D341Med (cell line): ENCODE measurements at places on chromosomes 2 and 18.

GRCh38 chr18:13260197-13260934 lies 41.8 kb downstream of the LDLRAD4 start:
- DNase-seq = peak; percentile 50

- no peak for DNase-seq
Observed at GRCh38 chr2:9288233-9288632, 81.6 kb downstream of the ASAP2 start.

DNA sequence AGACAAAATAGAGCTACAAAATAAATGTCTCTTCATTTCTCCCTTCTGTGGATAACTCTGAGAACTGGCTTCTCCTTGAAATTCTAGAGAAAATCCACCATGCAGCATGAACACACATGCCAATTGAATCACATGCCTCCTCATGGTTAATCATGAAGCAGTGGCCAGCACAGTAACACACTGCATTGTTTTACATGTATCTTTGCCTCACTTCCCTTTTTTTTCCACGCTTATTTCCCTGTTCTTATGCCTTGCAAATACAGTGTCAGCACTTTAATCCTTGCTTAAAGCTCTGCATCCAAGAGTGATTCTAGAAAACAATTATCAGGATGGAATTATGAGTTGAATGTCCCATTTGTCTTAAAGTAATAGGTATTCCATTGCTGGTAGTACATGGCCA lies 50.3 kb upstream of the ZBTB7C start:
- DNase-seq = no peak

GRCh38 chr2:12538138-12538694 lies 178.5 kb upstream of the TRIB2 start:
- no peak for DNase-seq

GRCh38 chr2:215619022-215619958 lies 183.4 kb upstream of the FN1 start:
- DNase-seq = no peak

DNA sequence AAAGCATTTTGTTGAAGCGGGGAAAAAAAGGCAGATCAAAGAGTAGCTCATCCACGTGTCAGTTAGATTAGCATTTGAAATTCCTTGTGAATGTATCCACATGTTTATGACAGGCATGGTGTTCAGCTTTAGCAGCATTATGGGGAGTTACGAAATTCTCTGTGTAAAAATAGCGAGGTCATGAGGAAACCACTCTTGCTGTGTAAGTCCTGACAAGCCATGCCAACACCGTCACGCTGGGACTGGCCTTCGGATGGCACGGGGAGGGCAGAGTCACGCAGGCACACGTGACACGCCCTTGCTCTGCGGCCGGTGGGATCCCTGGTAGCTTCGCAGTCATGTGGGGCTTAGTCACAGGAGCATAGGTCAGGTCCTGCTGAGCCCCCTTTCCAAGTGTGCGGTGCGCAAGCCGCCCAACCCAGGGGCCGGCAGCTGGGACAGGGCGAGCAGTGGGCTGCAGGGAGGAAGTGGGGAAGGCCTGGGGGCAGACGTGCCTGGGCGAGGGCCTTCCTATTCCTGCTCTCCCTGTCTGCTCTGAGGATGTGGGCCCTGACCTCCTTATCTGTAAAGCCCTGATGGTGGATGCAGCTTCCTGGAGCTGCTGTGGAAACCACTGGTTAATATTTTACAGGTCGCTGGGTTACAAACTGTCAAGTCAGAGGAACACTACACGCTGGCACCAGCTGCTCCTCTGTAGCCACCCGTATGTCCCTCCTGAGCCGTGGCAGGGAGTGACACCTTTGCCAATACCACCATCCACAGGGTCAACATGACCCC lies 18.0 kb downstream of the MBP start:
- no peak for DNase-seq

- no peak for DNase-seq
Observed at GRCh38 chr18:5738526-5738925, 156.8 kb downstream of the TMEM200C start.

- no peak for DNase-seq
Observed at GRCh38 chr18:40250236-40250635, 1704.8 kb upstream of the PIK3C3 start.

- no peak for DNase-seq
Observed at GRCh38 chr18:62080172-62080900, 106.5 kb downstream of the PIGN start.

GRCh38 chr2:82412021-82412420 lies 2047.1 kb downstream of the SUCLG1 start:
- DNase-seq = no peak

GRCh38 chr2:238085899-238086298 lies 14.2 kb upstream of the ESPNL start:
- DNase-seq = no peak

- no peak for DNase-seq
Observed at GRCh38 chr2:133109772-133110171, 439.8 kb upstream of the LYPD1 start.

DNA sequence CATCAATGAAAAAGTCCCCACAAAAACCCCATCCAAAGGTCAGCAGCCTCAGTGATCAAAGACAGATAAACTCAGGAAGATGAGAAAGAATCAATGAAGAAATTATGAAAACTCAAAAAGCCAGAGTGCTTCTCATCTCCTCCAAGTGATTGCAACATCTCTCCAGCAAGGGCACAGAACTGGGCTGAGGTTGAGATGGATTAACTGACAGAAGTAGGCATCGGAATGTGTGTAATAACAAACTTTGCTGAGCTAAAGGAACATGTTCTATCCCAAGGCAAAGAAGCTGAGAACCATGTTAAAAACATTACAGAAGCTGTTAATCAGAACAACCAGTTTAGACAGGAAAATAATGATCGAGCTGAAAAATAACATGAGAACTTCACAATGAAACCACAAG lies 442.8 kb upstream of the SYT4 start:
- DNase-seq = no peak

DNA sequence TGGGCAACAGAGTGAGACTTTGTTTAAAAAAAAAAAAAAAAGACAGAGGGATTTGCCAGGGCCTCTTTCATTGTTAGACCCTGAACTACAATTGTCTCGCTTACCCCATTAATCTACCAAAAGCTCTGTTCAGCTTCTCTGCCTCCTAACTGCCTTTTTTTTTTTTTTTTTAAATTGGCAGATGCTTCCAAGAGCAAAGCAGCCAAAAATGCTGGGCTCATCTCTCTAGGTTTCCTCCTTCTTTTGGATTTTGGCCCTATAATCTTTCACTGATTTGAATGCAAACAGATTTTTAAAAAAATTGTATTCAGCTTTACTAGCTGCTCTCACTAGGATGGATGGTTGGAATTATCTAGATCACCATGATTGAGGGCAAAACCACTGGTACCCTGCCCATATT lies 33.2 kb upstream of the RAPGEF4 start:
- no peak for DNase-seq

GRCh38 chr2:233822781-233823730 lies 31.3 kb downstream of the HJURP start:
- DNase-seq = no peak

DNA sequence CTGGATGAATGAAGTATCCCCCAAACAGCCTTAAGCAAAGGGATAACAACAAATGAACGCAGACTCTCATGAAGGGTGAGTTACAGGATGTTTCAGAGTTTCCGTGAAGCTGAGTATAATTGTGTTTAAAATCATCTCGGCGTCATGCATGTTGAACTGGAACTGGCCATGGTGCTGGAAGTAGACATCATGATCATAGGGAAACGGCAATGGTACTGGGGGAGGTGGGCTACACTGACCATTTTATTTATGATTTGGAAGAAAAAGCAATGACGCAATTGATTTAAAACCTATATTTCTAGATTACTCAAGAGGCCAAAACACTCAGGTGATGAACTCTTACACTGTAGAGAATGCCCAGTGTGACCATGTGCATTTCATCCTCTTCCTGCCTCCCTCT lies 387.9 kb upstream of the MYT1L start:
- DNase-seq = no peak

DNA sequence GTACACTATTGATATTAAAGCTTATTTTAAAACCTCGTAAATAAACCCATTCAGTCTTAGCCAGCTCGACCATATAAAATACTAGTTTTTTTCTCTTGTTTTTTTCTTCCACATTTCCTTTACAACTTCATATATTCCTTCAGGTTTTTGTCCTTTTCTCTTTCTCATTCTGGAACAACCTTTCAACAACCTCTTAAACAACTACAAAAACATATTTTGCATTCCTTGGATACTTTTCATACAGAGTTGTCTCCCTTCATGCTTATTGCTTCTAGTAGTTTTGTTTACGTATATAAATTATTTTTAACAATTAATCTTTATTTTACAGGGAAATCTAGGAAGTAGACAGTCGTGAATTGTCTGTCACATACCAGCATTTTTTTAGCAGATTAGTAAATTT lies 41.2 kb downstream of the COMMD1 start:
- DNase-seq = no peak

DNA sequence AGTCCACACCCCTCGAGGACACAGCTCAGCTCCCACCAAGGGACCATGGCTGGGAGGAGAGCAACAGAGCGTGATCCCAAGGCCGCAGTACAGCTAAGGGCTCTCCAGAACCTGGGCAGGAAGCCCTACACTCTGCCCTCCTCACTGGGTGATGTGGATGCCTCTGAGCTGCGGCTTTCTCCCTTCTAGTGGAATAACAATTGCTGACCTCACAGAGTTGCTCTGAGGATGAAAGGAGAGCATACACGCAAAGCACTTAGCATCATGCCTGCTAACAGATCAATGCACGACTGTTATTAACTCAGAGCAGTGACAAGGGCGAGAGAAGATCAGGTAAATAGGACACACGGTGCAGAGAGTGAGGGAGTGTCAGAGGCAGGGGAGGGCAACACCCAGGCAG lies 74.2 kb downstream of the ZFP36L2 start:
- DNase-seq = no peak

- DNase-seq = no peak
Observed at GRCh38 chr2:104768694-104769093, 85.2 kb upstream of the POU3F3 start.

- no peak for DNase-seq
Observed at GRCh38 chr2:51535763-51536162, 503.8 kb upstream of the NRXN1 start.

DNA sequence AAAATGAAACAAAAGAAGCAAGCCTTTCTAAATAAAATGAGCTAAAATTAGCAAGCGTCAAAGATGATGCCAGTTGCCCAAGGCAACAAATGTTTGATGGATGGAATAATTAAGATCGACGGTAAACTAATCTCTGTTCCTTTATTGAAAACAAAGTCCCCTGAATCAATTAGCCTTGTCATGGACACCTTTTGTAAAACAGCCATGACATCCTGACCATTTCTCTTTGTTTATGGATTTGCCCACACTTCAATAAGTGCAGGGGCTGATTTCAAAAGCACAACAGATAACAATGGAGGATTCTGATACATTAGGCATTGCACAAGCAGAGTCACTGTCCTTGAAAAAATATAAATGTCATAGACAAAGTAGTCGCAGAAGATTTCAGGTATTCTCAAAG lies 160.1 kb upstream of the HNRNPA3 start:
- no peak for DNase-seq

- DNase-seq = no peak
Observed at GRCh38 chr2:102141011-102141943, 1.3 kb upstream of the IL1R1 start.

GRCh38 chr18:9969247-9969646 lies 55.4 kb downstream of the VAPA start:
- no peak for DNase-seq

DNA sequence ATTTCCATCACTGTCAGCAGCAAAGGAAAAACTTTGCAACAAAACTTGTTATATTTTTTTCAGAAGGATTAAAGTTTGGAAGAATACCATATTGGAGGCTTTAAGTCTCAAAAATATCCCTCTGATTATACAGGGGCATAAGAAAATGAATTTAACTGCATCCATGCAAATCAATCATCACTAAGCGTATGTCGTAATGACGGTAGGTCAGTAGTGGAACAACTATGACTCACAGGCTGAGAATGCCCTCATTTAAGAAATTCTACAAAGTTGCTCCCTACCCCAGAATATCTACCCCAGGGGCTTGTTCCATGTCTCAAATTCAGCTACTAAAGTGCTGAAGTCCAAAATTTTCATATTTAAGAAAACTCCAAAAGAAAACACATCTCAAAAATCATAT lies 12.5 kb upstream of the NAB1 start:
- no peak for DNase-seq

DNA sequence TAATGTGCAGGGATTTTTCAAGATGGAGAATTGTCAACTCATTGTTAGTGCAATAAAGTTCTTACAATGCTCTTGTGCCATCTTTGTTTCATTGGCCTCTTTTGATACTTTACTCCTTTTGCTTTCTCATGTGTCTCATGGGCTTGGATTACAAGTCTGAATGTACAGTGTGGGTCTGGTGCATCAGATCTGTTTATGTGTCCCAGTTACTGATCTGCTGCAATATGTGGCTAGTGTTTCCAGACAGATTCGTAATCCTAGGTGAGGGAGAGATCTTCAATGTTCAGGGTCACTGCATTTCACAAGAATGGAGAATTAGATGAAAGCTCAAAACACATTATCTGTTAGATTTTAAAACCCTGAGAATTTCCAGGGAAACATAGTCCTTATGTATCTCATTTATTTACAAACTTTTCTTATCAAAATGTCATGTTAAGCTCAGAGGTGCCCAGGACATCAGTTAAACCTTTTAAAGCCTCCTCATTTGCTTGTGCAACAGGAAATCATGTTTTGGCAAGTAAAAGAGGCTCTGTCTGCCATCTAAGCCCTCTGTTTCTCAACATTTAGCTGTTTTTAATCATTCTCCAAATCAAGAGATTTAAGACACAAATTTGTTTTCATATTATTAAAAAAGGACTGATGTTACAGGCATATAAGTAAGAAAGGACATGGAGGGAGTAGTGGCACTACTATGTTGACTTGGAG lies 108.1 kb downstream of the NUP35 start:
- no peak for DNase-seq

DNA sequence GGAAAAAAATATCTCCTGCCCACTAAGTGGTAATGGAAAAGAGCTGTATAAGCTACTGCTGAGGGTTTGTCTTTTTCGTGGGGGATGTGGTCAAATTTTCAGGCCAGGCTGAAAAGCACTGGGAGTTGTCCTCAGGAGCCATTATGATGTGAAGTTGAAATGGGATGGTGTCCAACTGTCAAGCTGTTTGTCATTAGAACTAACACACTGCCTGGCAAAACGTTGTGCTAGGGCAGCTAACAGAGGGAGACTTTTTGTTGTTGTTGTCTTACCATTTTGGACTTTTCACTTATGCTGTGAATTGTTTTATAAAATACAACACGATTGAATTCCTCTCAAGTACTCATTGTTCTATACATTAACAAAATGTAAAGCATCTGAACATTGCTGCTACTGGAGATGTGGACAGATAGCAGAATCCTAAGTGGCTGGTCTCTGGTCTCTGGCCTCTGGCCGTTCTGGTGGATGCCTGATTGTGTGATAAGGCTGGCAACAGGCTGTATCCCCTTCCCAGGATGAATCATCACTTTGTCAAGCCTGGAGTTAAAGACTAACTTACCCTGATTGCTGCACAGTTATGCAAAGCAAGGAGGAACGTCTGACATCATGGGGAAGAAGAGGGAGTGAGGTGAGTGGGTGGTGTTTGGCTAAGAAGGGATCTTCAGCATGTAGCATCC lies 2.3 kb downstream of the MYO1B start:
- DNase-seq = no peak

DNA sequence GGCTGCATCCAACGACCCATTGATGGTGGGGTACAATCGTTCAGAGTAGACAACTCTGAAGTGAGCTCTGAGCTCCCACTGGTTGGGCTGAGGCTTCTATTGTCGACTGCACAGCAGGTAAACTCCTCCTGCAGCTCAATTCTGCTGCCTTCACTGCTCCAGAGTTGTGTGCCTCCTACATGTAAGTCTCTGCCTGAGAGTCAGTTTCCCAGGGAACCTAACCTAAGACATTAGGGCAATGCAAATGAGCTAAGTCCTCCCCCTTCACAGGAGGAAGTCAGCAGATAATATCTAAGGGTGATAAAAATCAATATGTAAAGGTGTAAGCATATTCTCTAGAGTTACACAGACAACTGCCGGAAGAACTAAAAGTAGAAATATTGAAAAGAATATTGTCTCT lies 22.5 kb upstream of the ACYP2 start:
- no peak for DNase-seq
